ENCODE measurements at places on chromosomes 7 and 10.

DNA sequence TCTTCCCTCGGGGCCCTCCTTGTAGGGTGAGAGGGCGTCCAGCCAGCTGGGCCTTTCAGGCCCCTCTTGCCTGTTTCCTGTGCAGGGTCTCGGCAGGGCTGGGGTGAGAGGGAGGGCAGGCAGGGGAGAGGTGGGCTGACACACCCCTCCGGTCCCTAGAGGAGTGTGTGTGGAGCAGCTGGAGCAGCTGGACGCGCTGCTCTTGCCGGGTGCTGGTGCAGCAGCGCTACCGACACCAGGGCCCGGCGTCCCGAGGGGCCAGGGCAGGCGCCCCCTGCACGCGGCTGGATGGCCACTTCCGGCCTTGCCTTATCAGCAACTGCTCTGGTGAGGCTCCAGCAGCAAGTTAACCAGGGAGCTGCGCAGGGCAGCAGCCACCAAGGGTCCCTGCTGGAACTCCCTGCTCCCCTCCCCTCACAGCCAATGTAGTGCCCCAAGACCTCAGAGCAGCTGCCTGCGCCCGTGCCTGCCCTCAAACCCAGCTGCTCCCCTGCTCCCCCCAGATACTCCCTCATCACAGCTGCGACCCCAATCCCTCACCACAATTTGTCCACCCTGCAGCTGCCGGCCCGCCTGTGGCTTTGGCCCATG is 15.7 kb upstream of the ZNF862 start:
- DNase-seq: no peak

DNA sequence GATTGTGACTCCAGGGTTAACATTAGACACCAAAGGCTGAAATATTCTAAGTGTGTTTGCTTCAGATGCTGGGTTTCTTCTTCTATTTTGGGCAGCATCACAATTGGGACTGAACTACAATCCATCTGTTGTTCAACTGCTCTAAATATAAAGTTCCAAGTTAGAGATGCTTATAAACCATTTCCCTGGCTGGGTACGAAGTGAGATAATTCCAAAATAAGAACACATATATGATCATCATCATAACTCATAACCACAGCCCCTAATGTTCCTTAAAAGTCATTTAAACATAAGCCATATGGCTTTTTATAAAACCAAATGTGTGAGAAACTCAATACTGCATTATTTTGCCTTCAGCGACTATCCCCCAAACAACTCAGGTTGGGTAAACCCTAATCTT is 28.8 kb downstream of the DNA2 start:
- no peak for DNase-seq

DNA sequence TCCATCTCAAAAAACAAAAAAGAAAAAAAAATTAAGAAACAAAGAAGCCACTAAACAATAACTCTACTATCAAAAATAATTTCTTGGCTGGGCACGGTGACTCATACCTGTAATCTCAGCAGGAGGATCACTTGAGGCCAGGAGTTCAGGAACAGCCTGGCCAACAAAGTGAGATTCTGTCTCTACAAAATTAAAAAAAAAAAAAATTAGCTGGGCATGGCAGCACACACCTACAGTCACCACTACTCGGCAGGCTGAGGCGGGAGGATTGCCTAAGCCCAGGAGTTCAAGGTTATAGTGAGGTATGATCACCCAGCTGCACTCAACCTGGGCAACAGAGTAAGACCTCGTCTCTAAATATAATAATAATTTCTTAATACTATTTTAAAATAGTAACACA is 69.0 kb downstream of the PARD3 start:
- no peak for DNase-seq

DNA sequence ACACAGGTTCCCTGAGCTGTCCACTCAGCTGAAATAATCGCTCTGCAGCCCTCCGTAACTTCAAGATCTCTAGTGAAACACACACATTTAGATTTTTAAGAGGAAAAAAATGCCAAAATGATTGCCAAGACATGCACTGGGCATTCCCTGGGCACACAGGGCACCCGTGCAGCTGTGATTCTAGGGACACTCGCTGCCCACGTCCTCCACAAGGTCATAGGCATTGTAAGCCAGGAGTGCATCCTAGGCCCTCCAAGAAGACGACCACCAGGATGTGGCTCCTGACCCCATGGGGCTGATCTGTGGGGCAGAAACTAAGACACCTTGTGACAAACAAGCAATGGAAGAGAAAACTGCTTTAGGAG is 563.3 kb downstream of the PTPRN2 start:
- no peak for DNase-seq

GRCh38 chr7:155994279-155994811 is 182.1 kb upstream of the SHH start:
- no peak for DNase-seq

GRCh38 chr7:95264363-95264891 is 59.9 kb downstream of the PON1 start:
- DNase-seq: no peak

GRCh38 chr7:131897790-131898165 is 341.4 kb upstream of the PODXL start:
- DNase-seq: no peak

DNA sequence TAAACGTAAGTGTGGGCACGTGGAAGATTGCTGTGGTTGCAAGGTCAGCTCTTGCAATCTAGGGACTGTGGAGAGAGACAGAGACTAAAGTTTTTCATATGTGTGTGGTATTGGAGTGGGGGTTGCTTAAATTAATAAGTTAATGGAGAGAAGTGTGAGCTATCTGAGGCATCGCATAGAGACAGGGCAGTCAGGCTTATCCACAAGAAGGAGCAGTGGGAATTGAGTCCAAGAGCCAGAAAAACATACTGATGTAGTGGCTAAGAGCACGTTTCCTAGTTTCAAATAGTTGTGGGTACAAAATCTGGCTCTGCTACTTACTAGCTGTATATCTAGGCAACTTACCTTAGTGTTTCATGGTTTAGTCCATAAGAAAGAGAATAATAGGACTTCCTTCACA is 65.8 kb downstream of the SORCS3 start:
- no peak for DNase-seq

DNA sequence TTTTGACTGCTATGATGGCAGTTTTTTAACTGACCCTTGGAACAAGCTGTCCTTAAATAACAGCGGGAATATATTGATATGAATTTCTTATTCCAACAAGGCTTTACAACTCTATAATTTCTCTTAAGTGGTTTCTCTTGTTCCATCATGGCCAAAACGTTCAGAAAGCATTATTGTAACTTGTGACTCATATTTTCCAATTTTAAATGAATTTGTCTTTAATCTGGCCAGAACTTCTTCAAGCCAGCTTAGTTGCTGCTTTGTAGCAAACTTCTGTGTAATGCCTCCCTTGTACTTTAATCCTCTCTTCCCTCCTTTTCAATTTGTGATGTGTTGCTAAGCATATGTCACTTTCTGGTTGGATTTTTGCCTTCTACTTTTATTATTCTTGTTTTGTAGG is 271.9 kb downstream of the KIF20B start:
- no peak for DNase-seq

GRCh38 chr10:42754155-42755027 is 28.2 kb upstream of the BMS1 start:
- peak; percentile 64 for DNase-seq

DNA sequence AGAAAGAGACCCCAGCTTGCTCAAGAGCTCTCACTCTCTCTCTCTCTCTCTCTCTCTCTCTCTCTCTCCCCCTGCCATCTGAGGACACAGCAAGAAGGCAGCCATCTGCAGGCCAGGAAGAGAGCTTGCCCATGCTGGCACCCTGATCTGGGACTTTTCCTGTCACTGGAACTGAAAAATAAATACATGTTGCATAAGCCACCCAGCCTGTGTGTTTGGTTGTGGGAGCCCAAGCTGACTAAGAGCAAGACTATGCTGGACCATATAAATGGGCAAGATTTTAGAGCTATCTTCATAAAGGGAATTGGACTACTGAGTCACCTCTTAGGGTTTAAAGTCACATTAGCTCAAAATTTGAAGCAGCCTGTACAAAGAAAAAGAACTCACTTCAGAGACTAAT is 98.6 kb downstream of the SLC16A9 start:
- DNase-seq: no peak
